ENCODE measurements at places on chromosomes 1 and 21. TPM values are rescaled to one million over a fixed set of nuclear protein-coding genes. Genes with fewer than 3 reads are reported as not detected.

GRCh38 chr1:32337855-32338636 lies 2.0 kb upstream of the MARCKSL1 start:
- DNase-seq: no peak

DNA sequence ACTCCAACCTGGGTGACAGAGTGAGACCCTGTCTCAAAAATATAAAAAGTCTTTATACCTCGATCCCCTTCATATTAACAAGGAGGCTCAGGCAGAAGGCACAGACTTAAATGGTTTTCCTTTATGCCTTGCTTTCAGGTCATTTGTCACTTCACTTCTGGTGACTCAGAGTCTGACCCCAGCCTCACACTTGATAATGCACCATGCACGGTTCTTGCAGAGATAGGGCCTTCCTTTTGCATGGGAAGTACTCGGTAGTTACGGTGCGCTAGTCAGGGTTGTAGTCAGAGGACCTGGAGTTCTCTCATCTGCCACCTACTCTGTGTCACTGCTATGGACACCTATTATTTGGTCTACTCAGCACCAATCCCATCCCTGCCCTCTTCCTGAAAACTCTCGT lies 43.6 kb upstream of the BMP8B start:
- DNase-seq: no peak

DNA sequence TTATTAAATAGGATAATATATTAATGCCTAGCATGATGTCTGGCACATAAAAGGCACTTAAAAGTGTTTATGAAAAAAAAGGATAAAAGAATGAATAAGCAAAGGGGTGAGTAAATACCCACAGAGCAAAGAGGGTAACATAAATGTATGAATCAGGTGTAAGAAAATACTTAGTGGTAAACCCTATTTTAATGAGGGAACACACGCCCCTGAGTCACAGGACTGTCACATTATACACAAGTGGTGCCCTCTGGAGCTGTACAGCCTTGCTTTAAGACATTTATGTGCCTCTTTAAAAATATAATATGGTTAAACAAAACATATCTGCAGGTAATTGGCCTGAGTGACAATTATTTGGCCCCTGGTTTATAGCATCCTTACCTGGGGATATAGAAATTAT lies 78.1 kb upstream of the PTBP2 start:
- DNase-seq: no peak

DNA sequence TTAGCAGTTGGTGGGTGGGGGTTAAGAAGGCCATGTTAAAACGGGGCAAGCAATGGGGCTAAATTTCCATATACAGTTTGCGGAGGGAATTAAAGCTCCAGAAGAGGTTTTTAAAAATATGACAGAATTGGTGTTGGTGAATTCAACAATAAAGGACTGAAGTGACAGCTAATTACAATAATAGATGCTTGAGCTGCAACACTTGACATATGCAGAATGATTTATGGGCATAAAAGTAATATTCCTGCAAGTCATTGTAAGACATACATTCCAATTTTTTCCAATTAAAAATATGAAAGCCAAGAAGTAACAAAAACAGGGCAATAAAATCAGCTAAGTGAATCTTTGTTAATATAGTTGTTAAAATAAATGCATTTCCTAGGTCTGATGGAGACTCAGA lies 202.2 kb upstream of the MAP1LC3C start:
- no peak for DNase-seq

- no peak for DNase-seq
Measured at GRCh38 chr1:31434101-31434871, 21.3 kb downstream of the SERINC2 start.

FCGR3A gene
- 41.1 TPM for polyA plus RNA-seq

WNT9A gene
- polyA plus RNA-seq: 2.9 TPM

CIART gene
- polyA plus RNA-seq: 3.1 TPM

- no peak for DNase-seq
Measured at GRCh38 chr1:64476251-64476952, 6.5 kb downstream of the CACHD1 start.

CASQ1 gene
- polyA plus RNA-seq: 0.66 TPM

TMEM240 gene
- polyA plus RNA-seq: 2.8 TPM

DNA sequence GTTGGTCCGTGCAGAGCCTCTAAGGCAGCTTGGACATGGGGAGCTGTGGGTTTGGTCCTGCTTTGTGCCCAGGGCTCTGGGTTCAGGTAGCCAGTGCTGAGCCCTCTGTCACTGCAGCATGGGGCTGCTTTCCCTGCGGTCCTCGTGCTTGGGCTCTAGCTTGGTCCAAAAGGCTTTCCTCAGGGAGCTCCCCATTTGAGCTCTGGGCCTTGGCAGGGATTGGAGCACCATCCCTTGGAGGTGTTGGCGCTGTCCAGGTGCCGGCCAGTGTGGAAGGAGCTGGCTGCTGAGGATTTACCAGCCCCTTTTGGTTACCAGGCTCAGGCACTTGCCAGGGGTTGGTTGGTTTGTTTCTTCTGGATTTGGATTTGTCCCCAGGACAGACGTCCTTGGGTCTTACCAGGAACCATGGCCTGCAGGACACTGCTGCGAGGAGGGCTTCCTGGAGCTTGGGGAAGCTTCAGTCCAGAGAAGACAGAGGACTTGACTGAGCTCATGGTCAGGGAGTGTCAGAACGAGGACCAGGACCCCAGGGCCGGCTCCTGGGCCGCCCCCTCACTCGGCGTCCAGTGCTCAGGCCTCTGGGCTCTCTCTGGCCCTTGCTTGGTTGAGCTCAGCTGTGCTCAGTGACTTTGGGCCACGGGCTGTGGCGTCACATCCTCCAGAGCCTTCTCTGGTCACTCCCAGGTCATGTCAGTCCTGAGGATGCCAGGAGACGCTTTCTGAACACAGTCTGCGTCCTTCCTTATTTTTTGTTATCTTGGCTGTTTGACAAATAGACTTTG lies 224.7 kb downstream of the CAMTA1 start:
- no peak for DNase-seq

Data from thymus (tissue), 14 donors.